ENCODE measurements at places on chromosomes 6 and 20.

GRCh38 chr20:62985444-62985778 is 21.4 kb downstream of the BHLHE23 start:
- no peak for DNase-seq

DNA sequence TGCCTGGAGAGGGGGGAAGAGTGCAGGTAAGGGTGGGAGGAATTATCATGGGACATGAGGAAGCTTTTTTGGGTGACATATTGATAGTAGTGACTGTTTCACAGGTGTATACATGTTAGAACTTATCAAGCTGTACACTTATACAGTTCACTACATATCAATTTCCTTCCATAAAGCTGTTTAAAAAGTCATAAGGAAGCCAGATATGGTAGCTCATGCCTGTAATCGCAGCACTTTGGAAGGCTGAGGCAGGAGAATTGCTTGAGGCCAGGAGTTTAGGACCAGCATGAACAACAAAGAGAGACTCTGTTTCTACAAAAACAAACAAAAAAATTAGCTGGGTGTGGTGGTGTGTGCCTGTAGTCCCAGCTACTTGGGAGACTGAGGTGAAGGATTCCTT is 21.7 kb downstream of the ZSCAN12 start:
- DNase-seq, result no peak

- DNase-seq, result no peak
Observed at GRCh38 chr6:42239333-42239732, 21.7 kb upstream of the MRPS10 start.

GRCh38 chr20:20895537-20895936 is 183.1 kb upstream of the RALGAPA2 start:
- DNase-seq, result peak; percentile 76

DNA sequence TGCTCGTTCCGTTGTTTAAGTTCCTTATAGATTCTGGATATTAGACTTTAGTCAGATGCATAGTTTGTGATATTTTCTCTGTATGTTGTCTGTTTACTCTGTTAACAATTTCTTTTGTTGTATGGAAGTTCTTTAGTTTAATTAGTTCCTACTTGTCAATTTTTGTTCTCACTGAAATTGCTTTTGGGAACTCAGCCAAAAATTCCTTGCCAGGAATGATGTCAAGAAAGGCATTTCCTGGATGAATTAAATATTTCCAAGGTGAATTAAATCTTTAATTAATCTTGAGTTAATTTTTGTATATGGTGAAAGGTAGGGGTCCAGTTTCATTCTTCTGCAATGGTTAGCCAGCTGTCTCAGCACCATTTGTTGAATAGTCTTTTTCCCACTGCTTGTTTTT is 406.2 kb upstream of the NOX3 start:
- no peak for DNase-seq

- no peak for DNase-seq
Observed at GRCh38 chr6:33164176-33164575, 28.1 kb downstream of the COL11A2 start.

- DNase-seq, result no peak
Observed at GRCh38 chr6:147166360-147166944, 37.8 kb upstream of the STXBP5 start.

DNA sequence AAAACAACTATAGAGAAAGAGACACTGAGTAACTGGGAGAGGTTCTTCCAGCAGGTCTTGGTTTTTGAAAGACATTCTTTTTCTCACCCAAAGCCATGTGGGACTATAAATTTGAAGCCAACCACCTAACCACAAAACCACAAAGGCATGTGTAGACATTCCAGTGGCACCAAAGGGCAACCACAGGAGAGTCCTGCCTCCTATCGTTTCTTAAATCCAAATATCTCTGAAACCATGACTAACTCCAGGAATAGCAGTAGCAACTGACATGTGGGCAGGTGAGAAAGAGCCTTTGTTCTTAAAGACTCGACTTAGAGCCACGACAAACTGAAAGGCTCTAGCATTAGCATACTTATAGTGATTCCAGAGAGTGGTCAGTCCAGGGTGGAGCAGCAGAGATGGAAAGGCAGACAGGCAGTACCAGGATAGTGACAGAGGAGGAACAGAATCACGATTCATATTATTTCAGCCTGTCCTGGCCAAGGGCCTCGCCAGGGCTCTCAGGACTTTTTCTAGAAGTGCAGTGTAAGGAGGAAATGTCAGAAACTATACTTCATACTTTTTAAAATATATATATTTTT is 9.4 kb upstream of the COL9A1 start:
- DNase-seq, result peak; percentile 91

- no peak for DNase-seq
Observed at GRCh38 chr6:164928728-164929407, 380.5 kb downstream of the C6orf118 start.

DNA sequence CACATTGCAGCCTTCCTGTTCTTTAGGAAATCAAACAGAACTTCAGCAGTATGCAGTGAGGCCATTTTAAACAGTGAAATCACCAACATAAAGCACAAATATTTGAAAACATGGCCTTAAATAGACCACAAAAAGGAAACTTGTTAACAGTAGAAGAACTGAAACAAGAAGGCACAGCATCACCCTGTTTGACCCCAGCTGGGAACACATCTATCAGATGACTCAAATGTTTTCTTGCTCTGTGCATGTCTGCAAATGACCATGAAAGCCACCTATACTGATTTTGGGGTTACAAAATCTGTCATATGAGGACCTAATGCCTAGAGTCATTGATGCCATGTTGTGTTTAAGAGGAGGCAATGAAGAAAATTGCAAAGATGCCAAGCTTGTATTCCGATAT is 123.8 kb upstream of the ADGRF1 start:
- DNase-seq, result no peak

DNA sequence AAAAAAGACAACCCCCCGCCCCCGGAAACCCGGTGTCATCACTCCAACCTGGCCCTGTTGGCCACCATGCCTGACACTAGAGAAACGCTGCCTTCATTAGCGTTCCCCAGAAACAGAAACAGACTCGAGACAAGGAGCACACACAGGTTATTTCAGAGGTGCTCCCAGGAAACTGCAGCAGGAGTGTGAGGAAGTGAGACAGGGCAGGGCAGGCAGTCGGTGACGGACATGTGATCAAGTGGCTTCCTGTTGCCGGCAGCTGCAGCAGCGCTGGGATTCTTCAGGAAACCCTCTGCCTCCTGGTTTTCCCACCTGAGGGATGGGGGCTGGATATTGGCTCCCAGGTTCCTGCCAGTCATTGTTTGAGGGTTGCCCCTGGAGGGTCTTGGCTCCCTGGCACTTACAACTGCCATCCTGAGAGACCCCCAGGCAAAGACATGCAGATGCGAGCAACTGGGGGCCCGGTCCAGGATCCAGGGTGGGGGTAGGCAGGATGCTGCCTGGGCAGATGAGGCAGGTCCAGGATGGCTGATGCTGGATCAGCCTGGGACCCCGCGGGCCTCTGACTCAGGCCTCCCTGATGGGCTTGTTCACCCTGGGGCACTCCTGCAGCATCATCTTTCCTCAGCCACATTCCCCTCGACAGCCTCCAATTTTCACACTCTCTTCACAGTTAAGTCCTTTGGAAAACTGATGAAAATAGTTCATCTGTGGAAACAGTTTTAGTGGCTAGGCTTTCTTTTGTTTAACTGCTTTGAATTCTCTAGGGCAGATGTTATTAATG is 150.7 kb upstream of the SYNDIG1 start:
- DNase-seq, result no peak

GRCh38 chr20:4966826-4967751 is 34.2 kb downstream of the SLC23A2 start:
- DNase-seq, result no peak
